Uterus (tissue), 4 donors: ENCODE measurements at places on chromosomes 7 and 10. TPM values are rescaled to one million over a fixed set of nuclear protein-coding genes. Genes with fewer than 3 reads are reported as not detected.

DNA sequence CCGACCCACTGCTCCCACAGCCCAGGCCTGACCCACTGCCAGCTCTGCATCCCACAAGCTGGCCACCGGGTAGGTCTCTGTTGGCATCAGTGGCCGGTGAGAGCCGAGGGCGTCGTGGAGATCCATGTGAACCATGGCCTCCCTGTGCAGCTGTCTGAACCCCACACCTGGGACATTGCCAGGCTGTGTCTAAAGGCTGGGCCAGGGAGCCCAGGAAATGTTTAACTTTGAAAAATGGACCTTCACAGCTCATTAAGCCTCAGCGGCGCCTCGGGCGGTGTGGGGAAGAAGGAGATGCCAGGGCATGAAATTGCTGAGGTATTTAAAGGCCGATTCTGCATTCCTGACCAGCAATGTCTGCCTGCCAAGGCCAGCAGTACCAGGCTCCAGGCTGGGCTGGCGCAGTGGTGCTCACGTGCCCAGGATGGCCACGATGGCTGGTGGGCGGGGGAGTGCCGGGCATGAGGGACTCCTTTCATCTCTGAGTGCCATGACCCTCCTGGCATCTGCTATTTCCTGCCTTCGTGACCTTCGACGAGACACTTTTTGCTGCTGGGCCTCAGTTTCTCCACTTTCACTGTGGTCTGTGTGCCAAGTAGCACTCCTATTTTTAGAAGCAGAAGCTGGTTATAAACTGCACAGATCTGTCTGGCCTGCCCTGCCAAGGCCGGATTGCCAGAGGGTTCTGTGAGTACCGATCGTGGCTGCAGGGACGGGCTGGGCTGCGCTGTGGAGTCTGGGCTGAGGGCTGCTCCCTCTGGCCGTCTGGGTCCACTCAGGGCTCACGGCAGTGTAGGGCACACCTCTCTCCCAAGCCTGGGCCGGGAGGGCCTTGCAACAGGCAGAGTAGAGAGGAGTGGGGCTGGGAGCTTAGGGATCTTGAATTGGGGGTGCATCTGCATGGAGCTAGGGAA is 21.8 kb downstream of the ELFN1 start:
- DNase-seq: peak; percentile 9

GRCh38 chr10:130743751-130744271 is 567.7 kb downstream of the TCERG1L start:
- DNase-seq: no peak

GRCh38 chr10:128463991-128464760 is 338.0 kb upstream of the MKI67 start:
- peak; percentile 33 for DNase-seq

GRCh38 chr7:22189230-22189629 is 167.7 kb downstream of the RAPGEF5 start:
- no peak for DNase-seq

DNA sequence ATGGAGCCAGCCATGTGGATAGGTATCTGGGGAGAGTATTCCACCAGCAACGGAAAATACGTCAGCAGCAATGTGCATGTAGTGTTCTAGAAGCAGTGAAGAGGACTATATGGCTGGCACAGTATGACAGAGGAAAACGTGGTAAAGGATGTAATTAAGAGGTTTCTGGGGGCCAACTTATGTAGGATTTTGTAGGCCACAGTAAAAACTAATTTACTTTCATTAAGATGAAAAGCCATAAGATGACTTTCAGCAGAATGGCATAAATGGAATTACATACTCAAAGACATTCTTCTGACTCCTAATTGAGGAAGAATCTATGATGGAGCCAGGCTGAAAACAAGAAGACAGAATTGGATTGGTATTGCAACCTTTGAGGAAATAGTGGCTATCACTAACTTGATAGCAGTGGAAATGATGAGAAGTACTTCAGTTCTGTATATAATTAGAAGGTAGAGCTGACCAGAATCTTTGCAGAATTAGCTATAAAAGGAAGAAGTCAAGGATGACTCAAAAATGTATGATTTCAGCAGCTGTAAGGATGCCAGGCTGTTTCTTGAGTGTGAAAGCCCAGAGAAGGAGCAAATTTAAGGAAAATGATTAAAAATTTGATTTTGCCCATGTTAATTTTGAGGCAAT is 156.7 kb downstream of the MBL2 start:
- no peak for DNase-seq

GRCh38 chr10:28593811-28594210 is 60.9 kb downstream of the WAC start:
- no peak for DNase-seq

GRCh38 chr10:102285133-102285532 is 39.8 kb downstream of the GBF1 start:
- no peak for DNase-seq

GRCh38 chr7:4416396-4417056 is 265.6 kb upstream of the FOXK1 start:
- DNase-seq: no peak

- no peak for DNase-seq
These were observed 129.6 kb downstream of the VIPR2 start for GRCh38 chr7:159015081-159015453.

- DNase-seq: no peak
These were observed 7.7 kb downstream of the VWA2 start for GRCh38 chr10:114246679-114247305.

DNA sequence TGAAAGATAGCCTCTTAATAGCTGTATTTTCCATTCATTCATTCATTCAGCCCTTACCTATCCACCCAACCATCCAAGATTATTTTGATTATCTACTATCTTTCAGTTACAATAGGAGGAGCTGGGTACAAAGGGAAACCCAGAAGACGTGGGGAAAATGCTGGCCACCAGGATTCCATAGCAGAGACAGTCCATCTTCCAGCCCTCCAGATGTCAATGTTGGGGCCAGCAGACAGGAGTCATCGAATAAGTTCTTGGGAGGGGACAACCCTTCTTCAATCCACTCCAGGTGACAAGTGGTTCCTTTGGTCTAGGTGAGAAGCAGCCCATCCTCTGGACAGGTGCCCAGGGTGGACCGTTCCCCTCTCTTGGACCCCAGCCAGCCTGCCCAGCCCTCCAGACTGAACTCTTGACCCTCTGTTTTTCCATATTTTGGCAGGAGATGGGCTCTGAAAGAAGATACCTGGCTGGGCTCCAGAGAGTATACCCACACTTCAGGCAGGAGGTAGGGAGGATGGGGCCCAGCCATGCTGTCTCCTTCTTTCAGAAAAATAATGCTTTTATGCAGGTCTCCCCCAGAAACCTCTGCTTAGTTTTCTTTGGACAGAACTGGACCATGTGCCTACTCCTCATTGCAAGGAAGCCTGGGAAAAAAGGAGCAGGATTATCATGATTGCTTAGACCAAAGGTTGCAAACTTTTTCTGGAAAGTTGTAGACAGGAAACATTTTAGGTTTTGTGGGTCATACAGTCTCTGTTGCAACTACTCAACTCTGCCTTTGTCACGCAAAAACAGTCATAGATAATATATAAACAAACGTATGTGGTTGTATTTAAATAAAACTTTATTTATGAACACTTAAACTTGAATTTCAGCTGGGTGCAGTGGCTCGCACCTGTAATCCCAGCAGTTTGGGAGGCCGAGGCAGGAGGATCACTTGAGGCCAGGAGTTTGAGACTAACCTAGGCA is 95.5 kb upstream of the SMNDC1 start:
- no peak for DNase-seq

GRCh38 chr10:129868449-129869035 is 95.5 kb downstream of the EBF3 start:
- DNase-seq: no peak

GRCh38 chr10:30002426-30003266 is 56.7 kb downstream of the JCAD start:
- DNase-seq: peak; percentile 67

Gene MYOF
- 41.2 TPM for total RNA-seq

Gene VPS37D
- 6.7 TPM for total RNA-seq

Gene ALOX5
- 32.5 TPM for total RNA-seq

Gene CCNY
- total RNA-seq: 31.0 TPM

Gene TMEM273
- 15.9 TPM for total RNA-seq

Gene UROS
- 28.1 TPM for total RNA-seq
